ENCODE measurements at places on chromosomes 16 and 17.
A peak's percentile ranks its signal among the peaks of the same experiment; 100 is the strongest.

DNA sequence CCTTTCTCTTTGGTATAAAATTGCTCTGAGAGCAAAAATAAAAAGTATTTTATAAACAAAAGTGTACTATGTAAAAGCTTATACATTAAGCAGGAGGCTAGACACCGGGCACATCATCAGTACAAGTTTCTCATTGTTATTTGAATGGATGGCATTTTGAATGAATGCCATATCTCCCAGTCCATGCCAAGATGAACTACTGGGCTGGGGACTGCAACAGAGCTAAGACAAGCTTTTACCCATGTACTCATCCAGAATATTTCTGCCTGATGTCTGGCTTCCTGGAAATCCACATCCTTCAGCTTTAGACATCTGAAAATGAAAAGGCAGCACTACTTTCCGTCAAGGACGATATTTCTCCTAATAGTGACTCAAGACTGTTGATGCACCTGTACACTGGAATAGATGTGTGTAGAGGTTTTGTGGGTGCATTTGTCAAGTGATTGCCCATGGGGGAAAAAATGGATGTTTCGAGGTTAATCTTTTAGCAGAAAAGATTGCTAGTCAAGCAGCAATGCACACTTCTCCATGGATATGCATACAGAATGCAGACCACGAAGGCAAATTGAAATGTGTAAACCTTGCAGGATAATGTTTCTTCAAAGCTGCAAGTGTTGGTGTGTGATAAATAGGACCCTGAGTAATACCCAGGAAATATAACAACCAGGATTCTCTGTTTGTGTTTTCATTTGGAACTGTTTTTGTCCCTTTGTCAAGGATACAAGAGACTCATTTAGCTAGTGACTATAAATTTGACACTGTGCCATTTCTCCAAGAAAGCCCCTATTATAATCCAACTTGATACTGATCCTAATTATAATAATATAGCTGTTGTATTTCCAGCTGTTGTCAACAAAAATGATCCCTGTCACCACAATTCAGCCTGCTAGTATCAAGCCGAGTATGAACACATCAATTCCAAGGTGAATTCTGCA is 173.8 kb downstream of the CDH8 start:
- no peaks in the 10 kb centered on the region for H3K36me3 ChIP-seq
- H3K4me3 ChIP-seq, result no peak overlapping the region
- no peak overlapping the region for H3K27ac ChIP-seq
- DNase-seq, result no peak
- H3K4me1 ChIP-seq, result no peaks in the 10 kb centered on the region

GRCh38 chr17:68941761-68942160 is 13.4 kb downstream of the ABCA8 start:
- H3K4me3 ChIP-seq, result no peak overlapping the region
- H3K4me1 ChIP-seq, result no peaks in the 10 kb centered on the region
- no peaks in the 10 kb centered on the region for H3K36me3 ChIP-seq

DNA sequence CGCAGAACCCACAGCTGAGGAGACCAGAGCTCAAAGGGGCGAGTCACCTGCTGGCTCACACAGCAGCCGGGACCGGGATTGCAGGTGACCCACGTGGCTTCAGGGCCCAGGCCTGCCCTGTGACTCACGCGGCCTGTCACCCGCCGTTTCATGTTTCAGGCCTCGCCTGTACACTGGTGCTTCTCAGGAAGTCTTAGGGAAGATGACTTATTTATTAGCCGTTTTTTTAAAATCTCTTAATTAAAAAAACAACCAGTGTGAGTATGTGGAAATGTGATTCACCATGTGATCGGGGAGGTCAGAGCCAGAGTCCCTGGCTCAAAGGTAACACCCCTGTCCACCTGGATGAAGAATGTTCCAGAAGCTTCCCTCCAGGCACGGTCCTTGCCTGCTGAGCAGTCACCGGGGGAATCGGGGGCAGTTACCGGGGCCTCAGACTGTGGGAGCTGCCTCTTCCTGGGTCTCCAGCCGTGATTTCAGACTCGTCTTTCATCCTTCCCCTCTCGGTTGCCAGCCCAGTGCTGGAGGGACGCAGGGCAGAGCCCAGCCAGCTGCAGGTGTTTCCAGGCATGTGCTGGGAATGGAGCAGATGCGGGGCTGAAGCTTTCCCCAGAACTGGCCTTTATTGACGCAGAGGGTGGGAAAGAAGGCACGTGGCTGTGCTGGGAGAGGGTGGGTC is 49.3 kb downstream of the CMIP start:
- H3K27me3 ChIP-seq, result no peaks in the 10 kb centered on the region
- H3K36me3 ChIP-seq, result no peaks in the 10 kb centered on the region
- peaks cover 39% of the 10 kb centered on the region for H3K4me1 ChIP-seq
- no peak for DNase-seq
- H3K4me3 ChIP-seq, result no peak overlapping the region

GRCh38 chr16:4402439-4403132 is 13.8 kb downstream of the CORO7 start:
- no peaks in the 10 kb centered on the region for H3K27me3 ChIP-seq
- H3K4me1 ChIP-seq, result peaks cover 22% of the 10 kb centered on the region
- H3K36me3 ChIP-seq, result peaks cover 80% of the 10 kb centered on the region
- peak; percentile 42 for DNase-seq
- H3K27ac ChIP-seq, result peak overlapping the region; percentile 4

- H3K36me3 ChIP-seq, result no peaks in the 10 kb centered on the region
- no peak overlapping the region for H3K4me3 ChIP-seq
- peaks cover 10% of the 10 kb centered on the region for H3K27me3 ChIP-seq
- no peak for DNase-seq
- no peak overlapping the region for H3K27ac ChIP-seq
- no peaks in the 10 kb centered on the region for H3K4me1 ChIP-seq
These were observed 122.3 kb downstream of the SPACA3 start for GRCh38 chr17:33113991-33114370.

- no peak overlapping the region for H3K4me3 ChIP-seq
- H3K27ac ChIP-seq, result no peak overlapping the region
- peaks cover 10% of the 10 kb centered on the region for H3K4me1 ChIP-seq
- H3K27me3 ChIP-seq, result no peaks in the 10 kb centered on the region
- H3K36me3 ChIP-seq, result peaks cover 16% of the 10 kb centered on the region
These were observed 951 bp downstream of the TMED6 start for GRCh38 chr16:69350536-69351133.

- peaks cover 32% of the 10 kb centered on the region for H3K4me1 ChIP-seq
- peak overlapping the region; percentile 4 for H3K27ac ChIP-seq
- H3K36me3 ChIP-seq, result no peaks in the 10 kb centered on the region
- peaks cover 20% of the 10 kb centered on the region for H3K27me3 ChIP-seq
- H3K4me3 ChIP-seq, result peak overlapping the region; percentile 36
These were observed 10.1 kb upstream of the SLC16A5 start for GRCh38 chr17:75077496-75078283.

GRCh38 chr16:17397499-17397891 is 73.3 kb downstream of the XYLT1 start:
- peak; percentile 36 for DNase-seq
- H3K36me3 ChIP-seq, result no peaks in the 10 kb centered on the region
- H3K4me3 ChIP-seq, result no peak overlapping the region
- H3K27ac ChIP-seq, result peak overlapping the region; percentile 97

- peak overlapping the region; percentile 90 for H3K4me3 ChIP-seq
- peaks cover 9% of the 10 kb centered on the region for H3K36me3 ChIP-seq
- peaks cover 5% of the 10 kb centered on the region for H3K4me1 ChIP-seq
- no peak overlapping the region for H3K27ac ChIP-seq
These were observed 737 bp downstream of the RPUSD1 start for GRCh38 chr16:787321-787966.

DNA sequence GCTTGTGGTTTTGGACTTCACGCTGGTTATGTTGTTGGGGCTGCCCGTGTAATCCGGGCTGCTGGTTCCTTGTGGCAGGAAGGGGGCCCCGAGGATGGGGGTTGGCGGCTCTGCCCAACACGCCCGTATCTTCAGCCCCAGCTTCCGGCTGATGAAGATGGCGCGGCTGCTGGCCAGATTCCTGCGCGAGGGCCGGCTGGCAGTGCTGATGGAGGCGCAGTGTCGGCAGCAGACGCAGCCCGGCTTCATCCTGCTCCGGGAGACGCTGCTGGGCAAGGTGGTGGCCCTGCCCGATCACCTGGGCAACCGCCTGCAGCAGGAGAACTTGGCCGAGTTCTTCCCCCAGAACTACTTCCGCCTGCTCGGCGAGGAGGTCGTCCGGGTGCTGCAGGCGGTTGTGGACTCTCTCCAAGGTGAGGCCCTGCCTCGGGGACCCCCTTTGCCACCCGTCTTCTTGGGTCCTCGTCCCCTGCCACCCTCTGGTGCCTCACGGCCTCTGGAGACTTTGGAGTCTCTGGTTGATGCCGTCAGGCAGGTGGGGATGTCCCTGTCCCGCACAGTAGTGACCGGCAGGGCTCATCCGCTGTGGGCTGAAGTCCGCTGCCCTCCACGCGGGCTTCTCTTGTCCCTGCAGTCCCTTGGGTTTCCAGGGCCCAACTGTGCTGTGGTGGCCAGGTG is 2.2 kb downstream of the TELO2 start:
- peaks cover 20% of the 10 kb centered on the region for H3K36me3 ChIP-seq
- peaks cover 12% of the 10 kb centered on the region for H3K4me1 ChIP-seq
- no peak for DNase-seq
- no peak overlapping the region for H3K27ac ChIP-seq
- no peak overlapping the region for H3K4me3 ChIP-seq
- no peaks in the 10 kb centered on the region for H3K27me3 ChIP-seq

DNA sequence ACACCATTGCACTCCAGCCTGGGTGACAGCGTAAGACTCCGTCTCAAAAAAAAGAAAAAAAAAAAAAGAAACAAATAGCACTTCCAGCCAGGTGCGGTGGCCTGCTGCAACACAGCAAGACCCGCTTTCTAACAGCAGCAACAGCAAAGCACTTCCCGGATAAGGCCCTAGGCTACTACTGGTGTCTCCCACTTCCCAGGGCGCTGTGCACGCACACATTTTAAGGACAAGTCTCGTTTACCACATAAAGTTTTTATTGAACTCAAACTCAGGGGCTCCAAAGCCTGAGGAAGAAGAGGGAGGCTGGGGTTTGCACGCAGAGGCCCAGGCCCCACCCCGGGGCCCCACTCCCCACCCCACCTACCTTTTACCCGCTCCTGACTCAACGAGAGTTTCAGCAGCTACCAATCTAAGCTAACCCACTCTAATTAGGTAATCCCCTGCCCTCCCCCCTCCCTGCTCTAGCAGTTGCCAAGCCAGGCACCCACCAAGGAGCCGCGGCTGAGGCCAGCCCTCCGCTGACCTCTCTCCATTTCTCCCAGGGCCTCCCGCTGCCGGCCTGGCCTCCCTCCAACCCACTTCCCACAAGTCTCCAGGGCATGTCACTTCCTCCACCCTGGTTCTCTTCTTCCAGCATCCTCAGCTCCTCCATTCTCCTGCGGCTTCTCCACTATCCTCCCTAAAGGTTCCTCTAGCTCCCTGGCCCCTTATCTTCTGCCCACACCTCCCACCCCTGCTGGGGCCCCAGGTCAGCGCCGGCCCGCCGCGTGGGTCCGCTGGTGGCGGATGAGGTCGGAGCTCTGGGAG is 2.4 kb downstream of the ZNF768 start:
- H3K4me1 ChIP-seq, result peaks cover 25% of the 10 kb centered on the region
- no peak overlapping the region for H3K4me3 ChIP-seq
- no peaks in the 10 kb centered on the region for H3K36me3 ChIP-seq
- no peak overlapping the region for H3K27ac ChIP-seq
- no peak for DNase-seq

GRCh38 chr17:79803997-79804855 is 7.3 kb upstream of the CBX8 start:
- no peak for DNase-seq
- H3K27me3 ChIP-seq, result peaks cover 100% of the 10 kb centered on the region
- H3K36me3 ChIP-seq, result no peaks in the 10 kb centered on the region
- no peak overlapping the region for H3K27ac ChIP-seq
- H3K4me1 ChIP-seq, result peaks cover 39% of the 10 kb centered on the region
- H3K4me3 ChIP-seq, result no peak overlapping the region

DNA sequence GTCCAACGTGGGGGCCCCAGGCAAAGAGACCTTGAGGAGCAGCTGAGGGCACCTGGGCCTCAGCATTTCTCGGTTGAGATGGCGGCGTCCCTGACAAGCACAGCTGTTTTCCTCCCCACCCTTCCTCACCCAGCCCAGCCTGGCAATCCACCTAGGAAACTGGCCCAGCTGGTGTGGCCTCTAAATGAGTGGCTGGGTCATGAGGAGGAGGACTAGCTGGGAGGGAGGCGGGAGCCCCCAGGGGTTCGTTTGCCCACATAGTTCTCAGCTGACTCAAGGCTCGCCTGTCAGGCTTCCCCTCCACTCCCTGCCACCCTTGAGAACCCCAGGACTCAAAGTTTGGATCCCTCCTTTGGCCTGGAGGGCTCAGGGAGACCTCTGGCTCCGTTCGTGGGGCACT is 5.9 kb downstream of the RNF222 start:
- no peak for DNase-seq
- peaks cover 49% of the 10 kb centered on the region for H3K4me1 ChIP-seq
- H3K27ac ChIP-seq, result no peak overlapping the region
- no peaks in the 10 kb centered on the region for H3K27me3 ChIP-seq
- no peak overlapping the region for H3K4me3 ChIP-seq

DNA sequence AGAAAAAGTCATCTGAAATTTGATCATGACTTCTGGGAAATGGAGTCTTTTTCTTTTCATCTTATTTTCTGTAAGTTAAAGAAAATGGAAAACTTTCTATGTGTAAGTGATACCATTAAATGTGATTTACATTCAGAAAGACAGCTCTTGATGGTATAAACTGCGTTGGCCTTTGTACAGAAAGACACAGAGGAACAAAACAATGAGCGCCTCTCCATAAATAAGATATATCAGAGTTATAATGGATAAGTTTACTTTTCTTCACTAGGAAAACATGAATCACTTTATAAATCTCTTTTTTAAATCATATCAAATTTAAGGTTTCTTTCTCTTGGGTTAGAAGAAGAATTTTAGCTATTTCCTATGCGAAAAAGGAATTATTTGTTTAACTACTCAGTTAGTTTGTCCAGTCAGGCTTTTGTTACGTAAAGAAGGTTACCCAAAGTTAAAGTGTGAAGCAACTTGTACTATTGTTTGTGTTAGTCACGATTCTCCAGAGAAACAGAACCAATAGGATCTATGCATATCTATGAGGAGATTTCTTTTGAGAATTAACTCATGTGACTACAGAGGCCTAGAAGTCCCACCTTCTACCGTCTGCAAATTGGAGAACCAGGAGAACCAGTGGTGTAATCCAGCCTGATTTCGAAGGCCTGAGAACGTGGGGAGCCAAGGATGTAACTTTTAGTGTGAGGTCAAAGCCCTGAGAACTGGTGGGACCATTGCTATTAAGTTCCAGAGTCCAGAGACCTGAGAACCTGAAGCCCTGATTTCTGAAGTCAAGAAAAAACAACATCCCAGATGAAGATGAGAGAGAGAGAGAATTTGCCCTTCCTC is 295.4 kb upstream of the KCNJ16 start:
- no peaks in the 10 kb centered on the region for H3K4me1 ChIP-seq
- DNase-seq, result no peak
- H3K27me3 ChIP-seq, result no peaks in the 10 kb centered on the region
- no peak overlapping the region for H3K27ac ChIP-seq

- no peak overlapping the region for H3K27ac ChIP-seq
- peaks cover 76% of the 10 kb centered on the region for H3K36me3 ChIP-seq
- peak; percentile 29 for DNase-seq
- H3K4me1 ChIP-seq, result peaks cover 4% of the 10 kb centered on the region
- no peak overlapping the region for H3K4me3 ChIP-seq
- H3K27me3 ChIP-seq, result no peaks in the 10 kb centered on the region
These were observed 9.0 kb upstream of the SPATA32 start for GRCh38 chr17:45270828-45271418.

GRCh38 chr17:79089720-79090442 is 15.3 kb downstream of the ENGASE start:
- H3K36me3 ChIP-seq, result peaks cover 15% of the 10 kb centered on the region
- H3K27ac ChIP-seq, result no peak overlapping the region
- no peak for DNase-seq
- H3K4me1 ChIP-seq, result peaks cover 23% of the 10 kb centered on the region
- peaks cover 38% of the 10 kb centered on the region for H3K27me3 ChIP-seq

GRCh38 chr16:78754713-78755112 is 655.3 kb downstream of the WWOX start:
- H3K27me3 ChIP-seq, result no peaks in the 10 kb centered on the region
- H3K4me1 ChIP-seq, result peaks cover 6% of the 10 kb centered on the region
- no peaks in the 10 kb centered on the region for H3K36me3 ChIP-seq
- H3K4me3 ChIP-seq, result no peak overlapping the region
- no peak for DNase-seq
- no peak overlapping the region for H3K27ac ChIP-seq

All from T-cell (primary cell).